ENCODE measurements at places on chromosomes 3 and 15.

- no peak for DNase-seq
These were observed 30.9 kb downstream of the MGLL start for GRCh38 chr3:127791221-127791913.

DNA sequence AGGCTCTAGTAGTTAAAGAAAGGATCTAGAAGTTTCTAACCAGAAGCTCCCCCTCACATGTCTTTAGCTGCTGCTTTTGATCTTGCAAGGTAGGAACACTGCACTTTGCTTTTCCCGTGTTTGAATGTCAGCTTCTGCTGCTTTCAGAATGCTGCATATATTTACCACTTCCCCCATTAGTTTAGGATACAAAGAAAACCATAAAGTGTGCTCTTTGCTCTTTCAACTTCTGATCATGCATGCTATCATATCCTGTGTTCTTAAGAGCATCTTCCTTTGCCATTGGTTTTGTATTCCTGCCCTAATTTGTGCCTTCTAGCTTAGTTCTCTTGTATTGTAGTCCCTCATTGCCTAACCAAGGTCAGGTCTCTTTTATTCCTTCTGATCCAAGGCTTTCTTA lies 43.3 kb downstream of the ZNF609 start:
- DNase-seq: no peak

GRCh38 chr15:38868326-38869114 lies 303.9 kb upstream of the RASGRP1 start:
- DNase-seq: peak; percentile 12

GRCh38 chr3:137259089-137259488 lies 301.3 kb downstream of the IL20RB start:
- no peak for DNase-seq

DNA sequence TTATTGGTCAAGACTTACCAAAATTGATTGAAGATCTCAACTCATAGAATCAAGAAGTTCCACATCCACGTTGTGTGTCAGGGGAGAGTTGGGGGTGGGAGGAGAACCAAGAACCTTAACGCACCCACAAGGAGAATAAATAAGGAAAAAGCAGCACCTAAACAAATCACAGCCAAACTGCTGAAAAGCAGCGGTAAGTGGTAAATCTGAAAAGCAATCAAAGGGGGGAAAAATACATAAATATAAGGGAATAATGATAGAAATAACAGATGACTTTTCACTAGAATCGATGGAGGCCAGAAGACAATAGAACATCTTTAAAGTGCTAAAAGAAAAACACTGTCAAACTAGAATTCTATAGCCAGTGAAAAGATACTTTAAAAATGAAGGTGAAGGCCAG lies 20.1 kb upstream of the BHLHE40 start:
- DNase-seq: no peak

DNA sequence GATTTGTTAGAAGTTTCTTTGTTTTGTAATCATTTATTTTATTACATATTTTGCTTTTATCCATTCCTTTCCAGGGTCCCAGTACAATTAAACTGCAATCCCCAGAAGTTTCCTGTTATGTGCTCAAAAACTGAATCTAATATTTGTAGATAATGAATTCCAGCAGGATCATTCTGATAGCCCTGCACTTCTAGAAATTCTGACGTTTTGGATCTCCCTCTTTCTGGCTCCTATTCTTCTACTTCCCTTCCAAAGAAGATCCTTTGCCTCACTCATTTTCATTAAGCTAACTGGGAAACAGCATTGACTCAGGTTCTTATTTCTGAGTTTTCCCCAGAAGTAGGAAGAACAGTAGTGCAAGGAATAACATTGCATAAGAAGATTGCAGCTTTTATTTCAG lies 9.9 kb downstream of the P3H2 start:
- DNase-seq: no peak

DNA sequence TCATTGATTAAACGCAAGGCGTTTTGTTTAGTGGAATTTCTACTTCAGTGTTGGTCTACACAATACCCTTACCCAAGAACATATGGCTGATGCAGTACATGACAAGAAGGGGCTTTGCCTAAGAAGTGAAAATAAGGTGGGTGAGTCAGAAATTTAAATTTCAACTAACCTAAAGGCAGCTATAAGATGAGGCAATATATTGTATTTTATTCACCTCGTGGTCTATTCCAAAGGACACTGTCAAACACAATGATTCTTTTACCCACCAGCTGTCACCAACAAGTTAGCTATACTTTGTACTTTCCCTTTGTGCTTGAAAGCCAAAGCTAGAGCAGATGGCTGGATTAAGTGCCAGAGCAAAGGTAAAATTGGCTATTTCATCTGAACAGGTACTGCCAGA lies 10.9 kb upstream of the SETMAR start:
- no peak for DNase-seq

- no peak for DNase-seq
These were observed 4.1 kb downstream of the FBLN2 start for GRCh38 chr3:13552857-13553652.

DNA sequence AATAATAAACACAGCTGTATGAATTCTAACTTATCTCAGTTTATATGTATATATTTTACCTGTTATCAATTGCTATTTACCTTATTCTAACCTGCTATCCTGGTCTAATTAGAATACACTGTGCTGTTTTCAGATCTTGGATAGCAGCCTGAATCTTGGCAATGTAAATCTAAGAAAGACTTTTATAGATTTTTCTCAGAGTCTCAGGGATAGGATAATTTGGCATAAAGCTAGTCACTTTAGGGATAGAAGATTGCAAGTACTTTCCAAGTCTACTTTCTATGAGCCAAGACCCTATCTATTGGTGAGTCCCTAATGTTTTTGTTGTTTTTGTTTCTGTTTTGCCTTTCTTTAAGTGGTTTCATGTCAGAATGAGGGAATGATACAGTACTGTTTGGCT lies 695.7 kb downstream of the NAALADL2 start:
- DNase-seq: no peak

GRCh38 chr3:63936925-63937324 lies 24.7 kb upstream of the SCAANT1 start:
- no peak for DNase-seq

DNA sequence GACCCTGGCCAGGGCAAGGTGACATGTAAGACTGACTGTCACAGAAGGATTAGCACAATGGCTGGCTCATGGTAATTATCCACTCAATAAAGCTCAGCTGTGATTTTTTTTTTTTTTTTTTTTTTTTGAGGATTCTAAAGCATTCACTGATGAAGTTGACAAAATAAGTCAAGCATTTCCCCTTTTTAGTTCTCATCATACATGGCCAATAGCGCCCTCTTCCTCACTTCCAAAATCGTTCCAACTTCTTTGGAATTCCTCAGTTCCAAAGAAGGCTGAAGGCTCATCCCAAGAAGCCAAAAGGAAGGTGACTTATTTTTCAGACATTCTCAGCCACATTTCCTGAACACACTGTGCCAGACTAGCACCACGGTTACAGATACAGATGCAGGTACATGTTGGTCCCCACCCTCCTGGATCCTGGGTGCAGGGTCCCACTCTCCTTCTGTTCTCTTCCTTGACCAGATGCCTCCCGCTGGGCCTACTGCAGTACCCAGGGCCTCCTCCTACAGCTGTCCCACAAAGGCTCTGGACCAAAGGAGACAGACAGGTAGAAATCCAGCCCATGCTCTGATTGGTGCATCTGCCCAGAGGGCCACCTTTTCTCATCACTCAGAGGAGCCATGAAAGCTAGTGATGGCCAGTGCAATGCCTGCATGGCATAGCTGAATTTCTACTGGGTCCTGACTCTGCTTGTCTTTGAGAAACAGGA lies 202.6 kb downstream of the UACA start:
- no peak for DNase-seq

- no peak for DNase-seq
These were observed 541.0 kb upstream of the NAALADL2 start for GRCh38 chr3:174318181-174318580.

DNA sequence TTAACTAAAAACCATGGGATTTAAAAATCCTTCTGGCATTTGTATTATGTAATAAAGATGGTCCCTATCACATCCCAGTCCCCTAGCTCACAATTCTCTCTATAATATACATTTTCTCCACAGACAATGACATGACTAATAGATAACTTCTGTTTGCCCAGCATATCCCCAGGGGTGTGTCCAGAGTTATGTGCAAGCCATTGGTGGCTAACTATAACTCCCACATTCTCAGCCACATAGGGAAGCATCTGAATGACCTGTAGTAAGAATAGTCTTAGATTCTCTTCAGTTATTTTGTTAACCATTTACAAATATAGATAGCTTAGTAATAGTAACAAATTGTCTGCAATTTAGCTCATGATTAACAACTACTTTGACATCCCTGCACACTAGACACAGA lies 52.2 kb upstream of the RBSN start:
- peak; percentile 21 for DNase-seq

DNA sequence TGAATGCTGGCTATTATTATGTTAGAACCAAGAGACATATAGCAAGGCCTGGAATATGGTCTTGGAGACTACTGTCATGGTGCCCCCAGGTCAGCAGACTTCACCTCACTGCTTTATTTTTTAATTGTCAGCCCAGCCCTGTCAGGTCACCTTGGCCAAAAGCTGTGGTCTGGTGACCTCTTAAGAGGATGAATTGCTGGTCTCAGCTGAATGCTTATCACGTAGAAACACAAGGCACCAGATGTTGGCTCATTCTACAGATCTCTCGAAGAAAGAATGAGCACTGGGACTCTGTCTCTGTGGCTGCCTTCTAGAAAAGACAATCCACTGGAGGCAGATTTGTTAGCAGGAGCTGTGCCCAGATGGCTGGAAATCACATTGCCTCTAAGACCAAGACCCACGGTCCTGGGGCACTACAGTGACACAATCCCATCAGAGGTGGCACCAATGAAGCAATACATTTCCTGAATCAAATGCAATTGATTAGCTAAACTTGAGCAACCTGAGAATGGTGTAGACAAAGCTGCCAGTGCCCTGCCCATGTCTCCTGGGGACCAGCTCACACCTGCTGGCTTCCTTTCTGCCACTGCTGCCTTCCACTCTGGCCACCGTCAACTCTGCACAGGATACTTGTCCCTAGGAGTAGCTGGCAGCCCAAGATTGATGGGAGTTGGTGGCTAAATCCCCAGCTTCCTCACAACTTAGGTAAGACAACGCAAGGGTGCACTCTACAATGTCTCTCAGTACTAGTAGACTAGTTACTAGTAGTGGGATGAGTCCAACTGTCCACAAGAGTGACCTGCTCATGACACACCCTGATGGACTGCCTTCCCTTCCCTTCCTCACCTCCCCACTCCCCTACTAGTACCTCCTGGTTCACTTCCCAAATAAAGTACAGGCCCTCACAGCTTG lies 384.9 kb upstream of the PROK2 start:
- DNase-seq: no peak

DNA sequence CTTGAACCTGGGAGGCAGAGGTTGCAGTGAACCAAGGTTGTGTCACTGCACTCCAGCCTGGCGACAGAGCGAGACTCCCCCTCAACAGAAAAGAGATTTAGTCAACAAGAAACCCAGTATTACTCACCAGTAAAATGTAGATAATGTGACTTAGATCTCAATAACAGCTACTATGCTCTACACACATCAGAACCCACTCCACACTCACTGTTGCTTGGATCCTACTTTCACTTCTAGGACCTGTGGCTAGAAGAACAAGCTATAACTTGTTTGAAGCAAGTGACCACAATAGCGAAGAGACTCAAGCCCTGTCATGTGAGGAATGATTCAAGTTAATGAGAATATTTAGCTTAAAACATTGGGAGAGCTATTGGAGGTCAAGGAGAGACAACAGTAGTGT lies 100.7 kb downstream of the ANXA2 start:
- no peak for DNase-seq

DNA sequence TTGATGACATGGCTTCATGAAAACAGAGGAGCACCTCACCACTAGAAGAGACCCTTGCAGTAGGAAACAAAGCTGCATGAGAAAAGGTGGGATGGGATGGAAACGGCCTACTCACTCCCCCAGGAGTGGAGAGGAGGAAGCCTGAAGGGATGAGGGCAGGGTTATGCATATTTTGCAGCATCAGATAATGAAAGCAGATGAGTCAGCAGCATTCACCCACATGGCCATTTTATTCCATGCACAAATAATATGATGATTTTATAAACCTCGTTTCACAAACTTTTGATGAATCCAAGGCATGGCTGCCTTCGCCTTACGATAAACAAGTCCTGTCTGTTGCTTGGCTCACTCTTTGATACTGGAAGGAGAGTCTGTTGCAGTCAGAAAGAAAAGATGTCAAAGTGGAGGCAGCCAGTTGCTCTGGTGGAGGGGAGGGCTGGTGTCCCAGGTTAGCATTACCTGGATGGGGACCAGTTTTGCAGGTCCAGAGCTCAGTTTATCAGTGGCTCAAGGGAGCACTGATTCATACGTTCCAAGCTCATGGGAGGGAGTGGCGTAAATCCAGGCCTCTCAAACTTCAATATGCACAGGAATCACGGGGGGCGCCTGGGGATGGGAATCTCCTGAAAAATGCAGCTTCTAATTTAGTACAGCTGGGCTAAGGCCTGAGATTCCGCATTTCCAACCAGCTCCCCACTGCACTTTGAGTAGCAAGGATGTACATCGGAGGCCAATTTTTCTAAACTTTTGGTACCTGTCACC lies 9.2 kb upstream of the EHD4 start:
- no peak for DNase-seq

DNA sequence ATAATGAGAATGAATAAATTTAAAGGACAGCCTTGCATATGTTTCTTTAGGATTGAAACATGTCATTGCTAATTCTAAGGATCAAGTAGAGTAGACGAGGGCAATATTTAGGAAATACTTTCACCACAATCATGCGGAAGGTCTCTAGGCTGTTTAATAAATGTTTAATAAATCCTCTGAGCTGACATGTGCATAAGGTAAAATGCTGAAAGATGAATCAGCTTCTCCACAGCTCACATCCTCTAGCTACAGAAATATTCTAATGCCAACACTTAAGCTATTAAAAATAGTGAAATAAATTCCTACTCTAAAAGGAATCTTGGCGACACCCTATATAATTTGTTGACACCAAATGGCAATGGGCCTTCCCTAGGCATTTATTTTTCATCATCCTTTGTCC lies 407.3 kb downstream of the TBL1XR1 start:
- no peak for DNase-seq

DNA sequence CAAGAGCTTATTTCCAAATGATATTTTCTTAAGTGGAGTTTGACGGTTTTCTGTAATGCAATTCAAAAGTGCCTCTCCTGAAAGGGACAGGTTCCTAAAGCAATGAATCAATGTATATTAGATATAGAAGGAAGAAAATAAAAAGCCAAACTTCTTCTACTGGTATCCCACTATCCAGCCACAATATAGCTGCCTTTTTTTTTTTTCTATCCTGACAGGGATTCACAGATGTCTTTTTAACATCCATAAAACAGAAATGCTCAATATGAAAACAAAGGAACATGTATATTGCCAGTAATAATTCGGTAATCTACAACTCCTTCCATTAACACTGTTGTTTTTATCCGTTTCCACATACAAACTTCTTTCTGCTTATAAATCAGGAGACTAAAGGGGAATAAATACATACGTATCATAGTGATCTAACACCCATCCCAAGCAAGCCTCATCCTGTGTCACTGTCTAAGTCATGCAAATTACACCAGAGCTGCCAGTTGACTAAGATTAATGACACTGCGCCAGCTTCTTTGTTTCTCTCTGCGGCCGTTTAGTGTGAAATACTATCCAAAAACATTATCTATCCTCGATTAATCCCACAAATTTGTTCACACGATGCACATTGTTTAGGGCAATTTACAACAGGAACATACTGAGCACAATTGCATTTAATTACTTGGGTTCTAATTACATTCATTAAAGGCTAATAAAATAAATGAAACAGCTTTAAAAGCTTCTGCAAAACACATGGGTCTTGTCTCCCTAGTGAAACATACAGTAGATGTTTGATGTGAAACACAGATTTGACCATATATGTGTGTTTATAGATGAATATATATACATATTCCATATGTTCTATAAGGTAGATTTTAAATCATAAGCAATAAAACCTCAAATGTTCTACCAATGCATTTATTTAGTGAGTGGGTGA lies 51.9 kb upstream of the CDIN1 start:
- no peak for DNase-seq

Data from inflammatory macrophage treated with lipopolysaccharide for 1 hour (primary cell).